ENCODE measurements at places on chromosomes 2 and 18.

GRCh38 chr2:113198048-113198789 is 24.4 kb downstream of the PSD4 start:
- H3K27ac ChIP-seq, result peak overlapping the region; percentile 89
- peak; percentile 14 for DNase-seq
- peak overlapping the region; percentile 45 for H3K4me3 ChIP-seq
- H3K27me3 ChIP-seq, result no peaks in the 10 kb centered on the region

GRCh38 chr18:9653390-9653789 is 39.0 kb upstream of the PPP4R1 start:
- no peak overlapping the region for H3K4me3 ChIP-seq
- H3K4me1 ChIP-seq, result no peaks in the 10 kb centered on the region
- no peaks in the 10 kb centered on the region for H3K36me3 ChIP-seq
- no peak for DNase-seq

DNA sequence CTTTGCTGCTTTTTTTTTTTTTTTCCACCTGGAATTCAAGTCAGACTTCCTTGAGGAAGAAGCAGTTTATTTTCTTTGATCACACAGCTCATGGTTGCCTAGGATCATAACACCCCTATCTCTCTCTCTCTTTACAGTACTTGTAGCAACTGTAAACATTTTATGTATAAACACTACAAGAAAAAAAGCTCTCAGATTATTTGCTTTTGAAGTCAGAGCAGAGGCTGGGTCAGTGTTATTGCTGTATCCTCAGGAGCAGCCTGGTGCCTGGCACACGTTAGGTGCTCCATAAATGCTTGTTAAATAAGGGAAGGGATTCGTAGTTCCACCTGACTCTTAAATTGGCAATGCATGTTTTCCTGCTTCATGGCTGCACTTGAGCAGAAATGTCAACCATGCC is 221.2 kb downstream of the TGIF1 start:
- no peaks in the 10 kb centered on the region for H3K4me1 ChIP-seq
- H3K27ac ChIP-seq, result no peak overlapping the region
- no peak for DNase-seq
- H3K36me3 ChIP-seq, result no peaks in the 10 kb centered on the region

DNA sequence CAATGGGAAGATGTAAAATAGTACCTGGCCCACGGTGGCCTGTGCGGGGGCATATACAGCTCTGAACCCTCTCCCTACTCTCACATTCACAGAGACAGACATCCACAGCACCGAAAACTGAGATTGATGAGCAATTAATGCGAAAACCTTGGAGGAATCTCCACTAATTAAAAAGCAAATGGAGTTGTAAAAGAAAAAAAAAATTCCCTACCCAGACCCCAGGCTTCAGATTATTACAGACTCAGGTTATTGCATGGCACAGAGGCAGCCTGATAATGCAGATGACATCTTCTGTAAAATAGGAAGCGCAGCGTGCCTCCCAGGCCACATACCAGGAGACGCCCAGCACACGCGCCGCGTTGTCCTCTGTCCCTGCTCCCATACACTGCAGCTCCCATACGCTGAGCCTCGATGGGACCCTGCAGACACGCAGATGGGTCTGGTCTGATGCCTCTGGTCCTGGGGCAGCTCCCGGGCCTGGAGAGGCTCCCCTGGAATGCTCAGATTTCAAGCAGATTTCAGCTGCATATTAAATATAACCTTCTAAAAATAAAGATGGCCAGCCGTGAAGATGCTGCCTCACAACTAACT is 496.1 kb upstream of the MYT1L start:
- no peaks in the 10 kb centered on the region for H3K36me3 ChIP-seq
- no peak overlapping the region for H3K27ac ChIP-seq
- H3K4me1 ChIP-seq, result no peaks in the 10 kb centered on the region
- DNase-seq, result no peak

DNA sequence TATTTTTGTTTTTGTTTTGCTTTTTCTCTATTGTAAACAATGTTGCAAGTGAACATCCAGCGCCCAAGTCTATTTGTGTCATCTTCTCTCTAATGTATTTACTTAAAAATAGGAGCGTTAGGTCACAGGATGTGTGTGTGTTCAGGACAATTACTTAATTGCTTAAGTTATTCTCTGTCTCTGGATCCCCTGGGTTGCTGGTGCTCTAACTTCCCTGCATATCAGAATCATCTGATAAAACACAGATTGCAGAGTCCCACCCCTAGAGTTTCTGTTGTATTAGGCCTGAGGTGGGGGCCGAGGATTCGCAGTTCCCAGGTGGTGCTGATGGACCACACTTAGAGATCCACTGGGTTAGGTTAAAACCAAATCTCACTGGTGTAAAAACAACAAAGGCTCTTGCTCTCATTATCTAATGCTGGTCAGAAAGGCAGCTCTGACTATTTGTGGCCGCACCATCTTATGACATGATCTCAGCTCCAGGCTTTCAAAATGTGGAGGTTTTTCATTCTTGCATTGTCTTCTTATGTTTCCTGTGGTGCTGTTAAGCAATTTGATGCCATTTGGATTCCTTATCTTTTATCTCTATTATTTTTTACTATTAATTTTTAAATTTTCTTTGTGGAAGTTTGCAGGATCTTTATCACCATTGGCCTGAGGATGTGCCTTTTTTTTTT is 87.7 kb downstream of the CLIP4 start:
- no peak overlapping the region for H3K27ac ChIP-seq
- H3K27me3 ChIP-seq, result no peaks in the 10 kb centered on the region
- H3K4me1 ChIP-seq, result no peaks in the 10 kb centered on the region
- H3K4me3 ChIP-seq, result no peak overlapping the region
- no peak for DNase-seq
- H3K36me3 ChIP-seq, result no peaks in the 10 kb centered on the region

- no peak overlapping the region for H3K27ac ChIP-seq
- no peak overlapping the region for H3K4me3 ChIP-seq
- H3K4me1 ChIP-seq, result no peaks in the 10 kb centered on the region
- H3K27me3 ChIP-seq, result no peaks in the 10 kb centered on the region
These were observed 4.2 kb downstream of the RNASEH1 start for GRCh38 chr2:3553946-3554345.

DNA sequence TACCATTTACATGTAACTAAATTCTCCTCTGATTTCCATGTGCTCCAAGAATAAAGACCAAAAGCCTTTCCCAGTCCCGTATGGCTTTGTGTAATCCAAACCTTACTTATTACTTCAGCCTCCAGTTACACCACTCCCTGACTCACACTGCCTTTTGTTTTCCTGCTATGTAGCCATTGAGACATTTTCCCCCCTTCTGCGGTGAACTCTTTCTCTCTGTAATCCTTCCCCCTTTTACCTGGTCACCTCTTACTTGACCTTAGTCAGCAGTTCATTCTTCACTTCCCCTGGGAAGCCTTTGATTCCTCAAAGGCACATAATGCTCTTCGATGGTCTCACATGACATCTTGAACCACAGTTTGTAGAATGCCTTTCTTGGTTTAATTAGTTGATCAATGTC is 256.0 kb upstream of the FANCL start:
- DNase-seq, result no peak
- H3K4me3 ChIP-seq, result no peak overlapping the region
- H3K27ac ChIP-seq, result no peak overlapping the region
- no peaks in the 10 kb centered on the region for H3K27me3 ChIP-seq
- no peaks in the 10 kb centered on the region for H3K36me3 ChIP-seq
- H3K4me1 ChIP-seq, result no peaks in the 10 kb centered on the region

DNA sequence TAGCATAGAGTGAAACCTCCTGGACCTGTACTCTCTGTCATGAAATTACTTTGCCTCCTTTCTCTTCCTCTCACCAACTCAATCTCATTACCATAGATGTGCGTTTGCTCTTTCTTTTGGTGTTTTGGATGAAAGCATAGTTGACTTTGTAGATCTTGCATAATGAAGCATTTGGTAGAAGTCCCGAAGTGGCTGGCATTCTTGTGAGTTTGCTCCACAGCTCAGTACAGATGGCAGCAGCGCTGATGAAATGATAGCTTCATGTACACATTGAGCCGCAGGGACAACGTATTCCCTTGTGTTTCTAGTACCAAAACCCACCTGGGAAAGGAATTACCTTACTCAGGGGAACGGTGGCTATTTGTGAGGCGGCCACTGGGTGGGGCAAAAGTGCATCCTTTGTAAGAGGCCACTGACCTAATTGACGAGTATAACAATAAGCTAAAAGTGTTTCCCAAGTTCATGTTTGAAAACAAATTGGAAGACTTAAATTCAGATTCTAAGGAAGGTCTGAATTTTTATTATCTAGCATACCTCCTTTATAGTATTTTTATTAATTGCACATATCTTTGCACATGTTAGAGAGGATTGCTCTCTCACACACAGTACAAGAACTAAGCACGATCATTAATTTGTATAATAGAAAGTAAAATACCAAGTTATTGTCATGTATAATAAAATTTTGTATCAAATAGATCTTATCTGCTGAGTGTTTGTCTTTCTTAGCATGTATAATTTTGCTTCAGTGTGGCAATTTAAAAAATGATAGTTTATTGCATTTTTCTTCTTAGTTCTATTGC is 25.4 kb upstream of the CDH7 start:
- H3K27me3 ChIP-seq, result no peaks in the 10 kb centered on the region
- no peaks in the 10 kb centered on the region for H3K36me3 ChIP-seq
- no peaks in the 10 kb centered on the region for H3K4me1 ChIP-seq
- no peak overlapping the region for H3K27ac ChIP-seq
